Thoracic aorta (tissue), 2 donors: ENCODE measurements at places on chromosomes 2 and 18.

DNA sequence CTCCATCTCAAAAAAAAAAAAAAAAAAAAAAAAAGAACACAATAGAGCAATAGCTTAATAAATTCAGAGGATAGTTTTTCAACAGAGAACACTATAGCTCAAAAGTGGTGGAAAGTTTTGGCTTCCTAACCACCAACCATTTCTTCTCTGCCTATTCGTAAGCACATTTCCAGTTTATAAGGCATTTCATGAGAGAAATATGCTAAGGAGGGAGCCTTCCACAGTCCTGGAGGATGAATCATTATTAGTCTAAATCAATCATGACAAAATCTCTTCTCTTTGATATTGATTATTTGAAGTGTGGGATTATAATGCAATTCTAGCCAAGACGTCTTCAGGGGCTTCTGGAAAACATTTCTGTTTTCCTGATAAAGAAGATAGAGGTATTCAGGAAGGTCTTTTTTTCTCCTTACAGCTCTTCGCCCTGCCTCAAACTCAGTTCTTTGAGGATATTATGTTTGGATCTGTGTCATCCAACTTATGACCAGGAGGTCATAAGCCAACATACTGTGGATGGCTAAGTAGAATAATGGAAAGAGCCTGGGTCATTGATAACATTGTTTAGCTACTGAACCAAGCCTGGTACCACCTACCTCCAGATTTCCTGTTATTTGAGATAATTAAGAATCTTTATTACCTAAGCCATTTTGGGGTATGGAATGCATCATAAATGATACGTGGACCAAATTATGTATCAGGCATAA, 207.3 kb downstream of the TRIB2 start:
- no peak for DNase-seq

DNA sequence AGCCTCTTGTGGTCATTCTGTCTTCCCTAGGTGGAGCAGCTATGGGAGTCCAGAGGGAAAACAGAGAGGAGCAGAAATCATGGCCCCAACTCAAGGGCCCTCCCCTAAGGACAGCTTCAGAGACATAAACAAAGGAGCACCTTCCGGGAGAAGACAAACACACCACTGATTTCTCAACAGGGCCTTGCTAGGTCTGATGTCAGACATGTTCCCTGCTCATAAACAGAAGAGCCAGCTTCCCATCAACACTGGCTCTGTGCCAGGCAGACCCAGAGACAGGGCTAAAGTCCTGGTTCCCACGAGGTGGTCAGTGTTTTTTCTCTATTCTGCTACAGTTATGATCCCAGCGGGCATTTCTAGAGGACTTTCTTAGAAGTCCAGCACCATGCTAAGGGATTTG, 19.3 kb downstream of the CXCR2 start:
- no peak for DNase-seq

DNA sequence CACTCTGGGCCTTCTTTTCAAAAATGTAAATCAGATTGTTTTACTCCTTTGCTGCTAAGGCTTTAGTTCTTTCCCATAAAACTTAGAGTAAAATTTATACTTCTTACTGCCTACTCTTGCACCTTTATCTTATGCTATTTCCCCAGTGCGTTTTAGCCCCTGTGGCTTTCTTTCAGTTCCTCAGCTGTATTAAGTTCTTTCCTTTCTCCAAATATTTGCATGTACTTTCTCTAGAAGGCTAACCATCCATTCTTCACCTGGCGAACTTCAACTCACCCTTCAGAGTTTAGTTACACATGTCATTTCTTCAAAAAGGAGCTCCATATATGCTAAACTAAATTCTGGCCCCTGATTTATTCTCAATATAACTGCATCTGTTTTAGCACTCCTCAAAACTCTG, 160.7 kb downstream of the FSHR start:
- no peak for DNase-seq

- DNase-seq = no peak
These were observed 109.1 kb downstream of the HDAC4 start for GRCh38 chr2:239291475-239292350.

GRCh38 chr18:62026586-62026985, 133.8 kb upstream of the RNF152 start:
- no peak for DNase-seq

- DNase-seq = no peak
These were observed 45.6 kb upstream of the ZNF532 start for GRCh38 chr18:58819051-58819450.

DNA sequence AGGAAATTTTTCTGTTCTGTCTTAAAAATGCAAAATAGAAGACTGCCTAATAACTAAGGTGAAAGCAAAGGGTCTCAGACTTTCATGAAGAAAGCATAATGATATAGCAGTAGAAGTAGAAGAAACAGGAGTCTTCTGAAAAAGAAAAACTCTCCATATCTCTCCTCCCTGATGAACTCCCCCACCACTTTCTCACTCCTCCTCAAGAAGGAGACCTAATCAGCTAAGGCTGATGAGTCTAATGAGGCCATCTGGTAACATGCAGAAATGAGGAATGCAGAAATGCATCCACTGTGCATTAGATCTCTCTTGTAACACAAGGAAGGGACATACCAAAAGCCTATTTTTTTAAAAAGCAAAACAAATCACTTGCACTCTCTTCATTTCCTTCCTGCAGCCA, 273.7 kb upstream of the UBE2E3 start:
- no peak for DNase-seq

- DNase-seq = no peak
These were observed 137.7 kb downstream of the ABCA12 start for GRCh38 chr2:215000721-215001120.

- no peak for DNase-seq
These were observed 116.9 kb upstream of the CREB1 start for GRCh38 chr2:207412787-207413310.

GRCh38 chr2:241329669-241330615, 14.2 kb downstream of the SEPTIN2 start:
- DNase-seq = no peak

GRCh38 chr18:52427521-52428175, 87.7 kb downstream of the DCC start:
- DNase-seq = no peak

- DNase-seq = no peak
These were observed 37.2 kb downstream of the PRKCE start for GRCh38 chr2:45688479-45689298.

GRCh38 chr18:67265464-67266245, 250.9 kb downstream of the DSEL start:
- DNase-seq = no peak

DNA sequence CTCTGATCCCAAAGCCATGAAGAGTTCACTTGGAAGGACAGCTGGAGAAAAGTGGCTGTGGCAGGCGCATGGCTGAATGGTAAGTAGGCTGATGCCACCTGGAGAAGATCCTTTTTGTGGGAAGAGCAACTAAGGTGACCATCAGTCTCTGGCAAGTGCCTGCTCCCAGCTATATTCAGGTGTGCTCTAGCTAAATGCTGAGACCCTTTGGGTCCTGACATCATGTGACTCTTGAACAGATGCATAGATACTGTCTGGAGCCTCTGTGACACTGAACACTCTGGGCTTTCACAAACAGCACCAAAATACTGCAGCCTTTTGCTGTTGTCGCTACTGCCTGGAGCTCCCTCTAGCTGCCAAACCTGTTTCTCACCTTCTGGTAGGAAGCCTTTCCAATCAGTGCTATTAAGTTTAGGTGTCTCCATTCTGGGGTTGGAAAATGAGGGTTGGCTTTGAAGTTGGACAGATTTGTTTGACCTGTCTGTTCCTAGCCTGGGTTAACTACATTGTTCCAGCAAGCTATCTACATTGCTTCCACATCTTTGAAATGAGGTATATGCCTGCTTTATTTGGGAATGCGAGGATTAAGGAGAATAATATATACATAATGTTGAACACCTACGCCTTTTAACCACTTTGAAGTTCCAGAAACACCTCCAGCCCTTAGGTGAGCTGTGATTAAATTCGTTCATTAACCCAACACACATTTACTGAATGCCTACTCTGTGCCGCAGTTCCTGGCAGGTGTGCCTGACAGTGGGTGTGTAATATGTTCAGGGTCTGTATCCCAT, 3.1 kb downstream of the EGR4 start:
- DNase-seq = no peak

DNA sequence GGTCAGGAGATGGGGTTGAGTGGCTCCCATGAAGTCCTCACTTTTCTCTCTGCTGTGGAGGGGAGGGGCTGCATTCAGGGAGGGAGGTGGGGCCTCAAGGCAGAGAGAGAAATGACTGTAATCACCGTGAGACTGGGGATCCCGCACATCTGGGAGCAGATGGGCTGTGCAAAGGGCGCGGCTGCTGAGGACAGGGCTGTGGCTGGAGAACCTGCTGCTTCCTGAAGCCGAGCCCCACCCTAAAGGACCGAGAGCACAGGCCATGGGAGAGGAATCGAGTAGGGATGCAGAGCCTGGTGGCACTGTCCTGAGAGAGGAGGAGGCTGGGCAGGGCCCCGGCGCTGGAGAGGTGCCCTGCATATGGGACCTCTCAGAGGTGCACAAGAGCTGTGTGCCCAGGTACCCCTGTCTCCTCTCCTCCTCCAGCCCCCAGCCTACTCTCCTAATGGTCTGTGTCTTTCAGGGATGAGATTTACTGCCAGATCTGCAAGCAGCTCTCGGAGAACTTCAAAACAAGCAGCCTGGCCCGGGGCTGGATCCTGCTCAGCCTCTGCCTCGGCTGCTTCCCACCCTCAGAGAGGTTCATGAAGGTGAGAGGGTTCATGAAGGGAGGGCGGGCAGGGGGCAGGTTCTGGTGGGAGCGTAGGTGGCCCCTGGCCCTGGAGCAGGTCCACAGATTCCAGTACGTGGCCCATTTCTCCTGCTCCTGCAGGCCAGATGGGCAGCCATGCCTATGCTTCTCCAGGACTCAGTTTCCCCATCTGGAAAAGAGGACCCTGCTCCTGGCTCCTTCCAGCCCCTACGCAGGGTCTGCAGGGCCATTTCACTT, 25.9 kb upstream of the GPR17 start:
- no peak for DNase-seq

DNA sequence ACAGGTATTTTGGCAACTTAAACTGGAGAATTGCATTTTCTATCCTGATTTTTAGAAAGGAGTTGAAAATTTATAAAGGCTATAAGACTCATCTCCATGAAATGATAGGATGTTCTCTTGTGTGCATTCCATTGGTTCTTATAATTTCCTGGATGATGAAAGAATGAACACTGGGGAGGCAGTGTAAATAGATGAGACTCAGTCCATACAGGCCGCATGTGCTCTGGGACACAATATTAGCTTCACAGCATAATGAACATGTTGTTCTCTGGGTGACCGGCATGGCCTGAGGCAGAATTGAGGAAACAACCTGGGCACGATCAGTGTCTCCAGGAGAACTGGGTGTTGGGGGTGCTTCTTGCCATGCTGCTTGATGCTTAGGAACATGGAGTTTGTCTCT, 38.8 kb downstream of the AOX1 start:
- no peak for DNase-seq

DNA sequence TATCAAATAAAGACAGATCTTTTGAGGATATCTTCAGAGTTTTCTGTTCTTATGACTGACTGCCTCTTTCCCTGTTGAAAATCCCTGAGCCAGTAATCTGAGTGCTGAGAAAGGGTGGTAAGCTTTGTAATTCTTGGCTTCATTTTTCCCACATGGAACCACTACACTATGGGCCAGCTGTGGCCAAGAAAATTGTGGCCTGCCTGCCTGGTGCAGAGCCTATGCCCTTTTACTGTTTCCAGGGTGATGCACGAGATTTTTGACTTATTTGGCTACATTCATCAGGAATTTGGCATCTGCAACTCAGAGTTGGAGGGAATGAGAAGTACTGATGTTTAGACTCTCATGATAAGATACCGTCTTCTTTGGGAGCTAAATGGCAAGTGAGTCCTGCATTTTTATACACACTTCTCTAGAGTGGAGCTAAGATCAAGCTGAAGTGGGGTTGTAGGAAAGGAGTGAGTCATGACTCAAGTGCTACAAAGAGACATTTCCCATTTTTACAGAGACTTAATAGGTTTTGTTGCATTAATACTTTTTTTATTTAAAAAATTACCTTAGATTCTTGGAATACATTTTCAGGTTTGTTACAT, 328.2 kb upstream of the CDH7 start:
- no peak for DNase-seq

GRCh38 chr2:219269362-219270054, 9.7 kb upstream of the DNAJB2 start:
- DNase-seq = no peak

- no peak for DNase-seq
These were observed 38.7 kb upstream of the GLS start for GRCh38 chr2:190841707-190842505.

- no peak for DNase-seq
These were observed 31.0 kb upstream of the EPB41L5 start for GRCh38 chr2:119981896-119982295.

- DNase-seq = no peak
These were observed 147.0 kb upstream of the ID2 start for GRCh38 chr2:8534729-8535468.

GRCh38 chr2:27907547-27907946, 17.0 kb downstream of the BABAM2 start:
- DNase-seq = no peak

DNA sequence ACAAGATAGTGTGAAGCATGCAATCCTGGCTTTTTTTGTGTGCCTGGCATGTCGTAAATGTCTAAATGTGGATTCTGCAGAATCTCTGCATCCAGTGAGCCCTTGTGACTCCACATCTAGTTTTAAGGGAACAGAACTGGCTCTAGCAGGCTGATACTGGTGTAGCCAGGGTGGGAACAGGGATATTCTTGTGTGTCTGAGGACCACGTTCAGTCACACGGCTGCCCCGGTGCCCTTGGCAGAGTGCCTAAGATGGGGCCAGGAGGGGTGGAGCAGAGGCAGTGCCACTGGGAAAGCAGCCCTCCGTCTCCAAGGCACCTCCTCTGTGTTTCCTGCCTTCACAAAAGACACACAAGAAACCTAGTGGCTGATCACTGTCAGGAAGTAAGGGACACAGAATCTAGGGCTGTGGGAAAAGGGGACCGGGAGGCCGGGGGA, 91.5 kb upstream of the PARD3B start:
- DNase-seq = no peak

DNA sequence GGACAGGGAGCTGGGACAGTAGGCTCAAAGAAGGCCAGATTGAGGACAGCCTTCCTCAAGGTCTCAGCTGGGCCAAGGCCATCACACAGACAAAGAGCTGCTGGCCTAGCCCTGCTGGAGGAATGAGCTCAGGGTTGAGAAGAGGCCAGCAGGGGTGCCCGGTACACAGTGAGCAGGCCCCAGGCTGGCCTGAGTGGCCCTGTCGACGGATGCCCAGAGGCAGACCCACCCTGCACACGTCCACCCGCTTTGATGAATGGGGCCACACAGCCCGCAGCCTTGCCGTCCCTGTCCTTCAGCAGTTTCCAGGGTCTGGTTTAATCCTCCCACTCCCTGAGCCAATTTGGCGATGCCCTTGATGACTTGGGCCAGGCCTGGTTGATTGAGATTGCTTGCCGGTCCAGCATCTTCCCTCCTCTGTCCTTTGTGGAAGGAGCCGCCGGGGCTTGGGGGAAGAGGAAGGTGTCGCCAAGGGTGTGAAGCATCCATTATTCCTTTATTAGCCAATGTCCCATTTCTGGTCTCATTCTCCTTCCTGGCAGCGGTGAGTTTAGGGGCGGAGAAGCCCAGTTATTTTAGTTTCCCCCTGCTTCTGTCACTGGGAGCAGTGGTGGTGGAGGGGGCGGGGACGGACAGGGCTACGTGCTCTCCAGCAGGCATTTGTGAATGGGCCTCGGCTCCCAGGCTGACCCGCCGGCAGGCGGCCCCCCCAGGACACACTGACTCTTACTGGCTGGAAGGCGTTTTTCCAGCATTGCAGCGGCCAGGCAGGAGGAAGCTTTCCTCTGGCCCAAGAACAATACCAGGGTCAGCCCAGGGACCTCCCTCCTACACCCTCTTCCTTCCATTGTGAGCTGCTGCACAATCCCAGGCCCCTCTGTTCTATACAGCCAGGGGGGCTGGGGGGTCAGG, 141.8 kb downstream of the CTIF start:
- peak; percentile 89 for DNase-seq
